ENCODE measurements at places on chromosomes 11 and 22. TPM values are rescaled to one million over a fixed set of nuclear protein-coding genes. Genes with fewer than 3 reads are reported as not detected.

Gene BATF2
- total RNA-seq: 0.21 TPM

Gene FBLN1
- total RNA-seq: 115 TPM

Gene C11orf98
- 10.4 TPM for total RNA-seq

Gene ARL14EP
- 36.4 TPM for total RNA-seq

Gene TRIM68
- total RNA-seq: 6.7 TPM

Gene CNGA4
- total RNA-seq: not detected

Gene PIWIL4
- 9.0 TPM for total RNA-seq

Gene HTR3A
- total RNA-seq: not detected

DNA sequence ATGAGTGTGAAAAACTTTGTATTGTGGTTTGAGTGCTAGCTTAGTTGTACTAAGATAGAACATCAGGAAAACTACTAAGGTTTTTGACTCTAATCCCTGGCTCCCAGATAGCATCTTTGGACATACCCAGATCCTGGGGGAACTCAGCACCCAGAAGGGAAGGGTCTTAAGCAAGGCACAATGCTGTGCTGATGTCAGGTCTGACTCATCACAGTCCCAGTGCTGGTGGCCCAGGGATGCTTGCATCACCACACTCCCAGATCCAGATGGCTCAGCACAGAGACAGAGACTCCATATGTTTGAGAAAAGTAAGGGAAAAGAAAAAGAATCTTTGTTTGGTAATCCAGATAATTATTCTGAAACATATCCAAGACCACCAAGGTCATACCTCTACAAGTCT lies 18.3 kb upstream of the OR56A3 start:
- DNase-seq: no peak

DNA sequence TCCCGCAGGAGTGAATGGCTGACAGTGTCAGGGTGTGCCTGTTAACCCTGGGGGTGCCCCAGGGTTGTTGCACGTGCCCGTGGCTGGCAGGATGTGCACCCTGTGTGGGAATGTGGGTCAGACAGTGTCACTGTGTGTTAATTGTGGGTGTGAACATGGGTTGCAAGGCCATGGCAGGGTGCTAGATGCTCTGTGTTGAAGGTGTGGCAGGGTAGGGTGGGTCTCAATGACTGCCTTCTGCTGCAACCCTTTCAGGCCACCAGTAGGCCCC lies 8.3 kb downstream of the RIN1 start:
- DNase-seq: no peak

GRCh38 chr11:62150887-62151736 lies 27.3 kb downstream of the INCENP start:
- no peak for DNase-seq

DNA sequence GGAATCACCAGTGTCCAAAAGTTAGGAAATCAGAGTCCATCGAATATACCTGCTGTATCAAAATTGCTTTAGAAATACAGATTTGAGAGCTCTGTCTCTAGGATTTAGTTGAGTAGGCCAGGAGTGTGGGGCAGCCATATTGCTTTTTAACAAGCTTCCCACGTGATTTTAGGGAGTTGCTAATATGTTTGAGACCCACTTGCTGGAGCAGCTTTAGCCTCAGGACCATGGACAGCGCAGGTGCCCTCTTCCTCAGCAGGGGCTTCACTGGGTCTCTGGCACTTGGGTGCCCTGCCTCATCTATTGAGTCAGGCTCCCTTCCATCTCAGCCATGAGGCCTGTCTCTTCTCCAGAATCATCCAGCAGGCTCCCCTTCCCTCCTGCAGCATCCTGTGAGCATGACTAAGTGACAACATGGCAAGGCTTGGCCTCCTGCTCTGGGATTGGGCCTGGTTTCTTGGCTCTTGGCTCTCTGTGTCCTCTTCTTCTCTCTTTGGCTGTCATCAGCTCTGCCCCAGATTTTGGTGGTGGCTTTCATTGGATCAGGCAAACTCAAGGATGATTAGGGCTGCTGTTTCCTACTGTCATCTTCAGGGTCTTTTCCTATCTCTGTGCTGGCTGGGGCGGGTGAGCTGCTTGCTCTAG lies 70.0 kb downstream of the SGSM1 start:
- peak; percentile 75 for DNase-seq

- peak; percentile 80 for DNase-seq
Measured at GRCh38 chr11:36265793-36266628, 23.2 kb downstream of the COMMD9 start.

DNA sequence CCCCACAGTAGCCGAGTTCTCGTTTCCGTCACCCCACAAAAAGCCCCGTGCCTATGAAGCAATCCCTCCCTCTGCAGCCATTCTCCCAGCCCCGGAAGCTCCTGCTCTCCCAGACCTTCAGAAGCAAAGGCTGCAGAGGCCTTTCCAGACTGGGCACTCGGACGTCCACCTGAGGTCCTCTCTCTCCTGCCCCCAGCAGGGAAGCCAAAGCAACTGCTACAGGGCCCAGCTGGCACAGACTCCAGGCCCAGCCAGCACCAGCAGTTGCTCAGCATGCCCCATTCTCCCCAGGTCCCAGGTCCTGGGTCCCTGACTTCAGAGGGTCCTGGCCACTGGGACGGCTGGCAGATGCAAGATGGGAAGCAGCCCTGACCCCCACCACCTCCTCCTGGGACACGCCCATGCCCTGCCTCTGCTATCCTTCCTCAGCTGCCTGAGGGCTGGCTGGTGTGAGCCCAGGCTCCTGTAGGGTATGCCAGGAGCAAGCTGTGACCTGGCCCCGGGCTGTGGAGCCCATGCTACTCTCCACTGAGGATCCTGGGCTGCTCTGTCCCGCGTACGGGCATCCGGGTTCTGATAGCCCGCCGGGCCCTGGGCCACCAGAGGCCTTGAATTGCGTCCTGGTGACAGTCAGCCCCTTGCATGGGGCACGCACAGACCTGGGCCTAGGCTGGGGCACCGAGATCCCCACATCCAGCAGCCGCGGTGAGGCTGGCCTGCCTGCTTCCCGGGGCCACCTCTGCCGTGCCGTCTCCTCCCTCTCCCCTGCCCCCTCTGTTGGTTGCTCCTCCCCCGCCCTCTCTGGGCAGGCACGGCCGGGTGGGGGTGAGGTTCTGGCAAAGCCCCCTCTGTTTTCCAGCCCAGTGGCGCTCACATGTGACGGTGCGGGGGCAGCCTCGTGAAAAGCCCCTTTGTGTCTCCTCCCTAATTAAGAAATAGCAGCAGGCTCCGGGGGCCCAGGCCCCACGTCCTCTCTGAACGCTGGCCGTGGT lies 1310.3 kb downstream of the BRD1 start:
- DNase-seq: peak; percentile 60

GRCh38 chr11:86459682-86460460 lies 85.2 kb downstream of the CCDC81 start:
- peak; percentile 66 for DNase-seq

DNA sequence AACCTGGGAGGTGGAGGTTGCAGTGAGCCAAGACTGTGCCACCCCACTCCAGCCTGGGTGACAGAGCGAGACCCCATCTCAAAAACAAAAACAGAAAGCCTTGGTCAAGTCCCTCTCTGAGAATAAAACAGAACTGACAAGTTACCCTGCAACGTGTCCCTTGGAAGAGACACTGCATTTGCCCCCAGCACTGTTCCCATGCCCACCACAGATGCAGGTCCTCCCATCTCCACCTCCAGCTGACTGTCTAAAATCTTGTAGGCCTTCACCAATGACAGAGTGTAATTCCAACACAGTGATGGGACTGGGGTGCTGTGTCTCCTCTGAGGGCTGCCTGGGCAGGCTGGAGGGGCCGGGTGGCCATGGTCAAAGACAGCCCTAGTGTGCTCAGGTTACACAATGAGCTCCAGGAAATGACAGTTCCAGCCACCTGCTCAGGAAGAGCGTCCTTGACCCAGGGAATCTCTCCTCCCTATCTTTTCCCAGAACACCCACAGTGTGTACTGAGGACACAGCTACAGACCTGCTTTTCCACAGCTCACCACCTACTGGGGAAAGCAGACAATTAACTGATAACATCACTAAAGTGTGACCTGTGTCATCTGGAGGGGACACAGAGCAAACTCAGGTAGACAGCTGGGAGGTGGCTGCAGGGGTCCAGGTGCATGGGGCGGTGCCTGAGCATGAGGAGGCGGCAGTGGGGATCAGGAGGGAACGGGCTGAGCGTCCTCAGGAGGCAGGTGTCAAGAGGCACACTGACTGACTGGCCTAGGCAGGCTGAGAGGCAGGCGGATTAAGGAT lies 56.4 kb downstream of the ARFGAP3 start:
- no peak for DNase-seq

DNA sequence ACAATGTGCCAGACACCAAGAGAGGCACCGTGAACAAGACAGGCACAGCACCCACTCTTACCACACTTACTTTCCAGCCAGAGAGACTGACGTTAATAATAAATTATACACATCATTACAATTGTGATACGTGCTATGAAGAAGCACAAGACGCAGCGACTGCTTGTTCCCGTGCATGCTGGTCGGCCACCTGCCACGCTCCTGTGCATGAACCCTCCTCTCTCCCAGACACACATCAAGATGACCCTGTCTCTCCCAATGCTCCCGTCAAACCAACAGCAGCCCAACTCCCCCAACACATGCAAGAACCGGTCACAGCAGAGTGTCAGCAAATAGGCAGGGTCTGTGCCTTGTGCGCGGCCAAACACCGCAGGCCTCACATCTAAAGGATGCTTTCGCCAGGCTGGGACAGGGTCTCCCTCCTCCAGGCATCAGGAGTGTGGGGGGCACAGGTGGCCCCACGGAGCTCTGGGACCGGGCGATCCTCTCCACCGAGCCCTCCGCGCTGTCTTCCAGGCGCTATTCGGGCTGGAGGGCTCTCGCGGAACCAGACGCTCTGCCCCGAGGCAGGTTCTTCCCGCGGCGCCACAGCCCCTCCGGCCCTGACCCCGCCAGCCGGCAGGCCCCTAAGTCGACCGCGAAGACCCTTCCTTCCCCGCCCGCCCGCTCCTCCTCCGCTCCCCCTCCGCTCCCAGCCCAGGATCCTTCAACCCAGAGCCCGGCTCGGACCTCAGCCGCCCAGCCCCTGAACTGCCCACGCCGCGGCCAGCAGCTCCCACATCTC lies 533 bp downstream of the SERGEF start:
- peak; percentile 26 for DNase-seq

- no peak for DNase-seq
Measured at GRCh38 chr22:46834021-46834737, 71.7 kb downstream of the TBC1D22A start.

- no peak for DNase-seq
Measured at GRCh38 chr11:94882931-94883330, 90.4 kb downstream of the CWC15 start.

DNA sequence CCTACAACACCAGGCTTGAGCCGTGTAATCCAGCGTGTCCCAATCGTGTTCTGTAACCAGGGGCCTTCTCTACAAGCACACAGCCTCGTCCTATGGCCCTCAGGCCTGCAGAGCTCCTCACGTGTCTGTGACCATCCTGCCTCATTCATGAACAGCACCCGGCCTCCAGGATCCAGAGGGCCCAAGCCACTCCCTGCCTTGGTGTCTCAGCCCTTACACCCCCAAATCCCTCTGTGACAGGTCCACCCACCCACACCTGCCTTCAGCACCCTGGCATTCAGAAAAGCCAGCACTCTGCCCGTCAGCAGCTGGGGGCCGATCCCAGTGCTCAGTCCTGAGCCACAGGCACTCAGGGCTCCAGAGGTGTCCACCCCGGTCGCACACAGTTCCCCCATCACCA lies 5.8 kb downstream of the TSSK2 start:
- no peak for DNase-seq

DNA sequence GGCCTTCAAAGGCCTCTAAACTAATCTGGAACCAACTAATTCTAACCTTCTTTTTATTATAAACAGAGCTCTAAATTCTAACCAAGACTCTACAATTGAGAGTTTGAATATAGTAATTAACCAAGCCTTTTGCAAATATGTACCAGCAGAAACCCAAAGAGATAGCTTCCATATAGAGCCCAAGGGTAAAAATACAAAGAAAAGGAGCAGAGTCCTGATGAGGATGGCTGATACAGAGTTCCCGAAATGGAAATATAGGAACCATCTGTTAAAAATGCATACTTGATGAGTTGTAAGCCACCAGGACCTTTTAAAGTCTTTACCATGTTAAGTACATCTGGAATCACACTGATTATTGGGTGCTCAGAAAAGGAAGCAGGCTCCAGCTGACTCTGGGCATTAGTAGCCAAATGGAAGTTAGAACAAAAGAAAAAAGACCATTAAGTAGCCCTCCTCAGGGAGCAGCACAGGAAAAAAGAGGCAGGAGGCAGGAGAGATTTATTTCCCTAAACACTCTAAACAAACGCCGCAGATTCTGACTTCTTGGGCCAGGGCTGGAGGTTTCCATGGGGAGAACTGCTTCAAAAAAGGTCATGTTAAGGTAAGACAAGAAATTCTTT lies 463.1 kb upstream of the FAT3 start:
- DNase-seq: no peak

- DNase-seq: no peak
Measured at GRCh38 chr11:29017941-29018340, 909.8 kb downstream of the METTL15 start.

DNA sequence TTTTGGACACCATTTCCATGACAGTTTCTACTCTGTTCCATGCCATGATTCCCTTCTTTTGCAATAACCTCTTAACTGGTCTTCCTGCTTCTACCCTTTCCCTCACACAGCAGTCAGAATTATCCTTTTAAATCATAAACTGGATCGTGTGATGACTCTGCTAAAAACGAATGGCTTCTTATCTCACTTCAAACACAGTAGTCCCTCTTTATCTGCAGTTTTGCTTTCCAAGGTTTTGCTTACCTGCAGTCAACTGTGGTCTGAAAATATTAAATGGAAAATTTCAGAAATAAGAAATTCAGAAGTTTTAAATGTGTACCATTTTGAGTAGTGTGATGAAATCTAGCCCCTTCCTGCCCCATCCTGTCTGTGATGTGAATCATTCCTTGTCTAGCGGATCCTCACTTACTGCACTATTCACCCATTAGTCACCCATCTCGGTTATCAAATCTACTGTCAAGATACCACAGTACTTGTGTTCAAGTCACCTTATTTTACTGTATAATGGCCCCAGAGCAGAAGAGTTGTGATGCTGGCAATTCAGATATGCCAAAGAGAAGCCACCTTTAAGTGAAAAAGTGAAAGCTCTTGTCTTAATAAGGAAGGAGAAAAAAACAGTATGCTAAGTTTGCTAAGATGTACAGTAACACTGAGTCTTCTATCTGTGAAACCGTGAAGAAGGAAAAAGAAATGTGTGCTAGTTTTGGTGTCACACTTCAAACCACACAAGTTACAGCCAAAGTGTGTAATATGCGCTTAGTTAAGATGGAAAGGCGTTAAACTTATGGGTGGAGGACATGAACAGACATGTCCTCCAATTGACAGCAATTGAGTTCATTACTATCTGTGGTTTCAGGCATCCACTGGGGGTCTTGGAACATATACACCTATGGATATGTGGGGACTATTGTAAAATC lies 283.0 kb downstream of the DDX10 start:
- no peak for DNase-seq
